Activated T-helper 2 cell treated with anti-CD3 and anti-CD28 coated beads, Interferon-gamma antibody, Interleukin-2, Interleukin-4, amounts not matched to agents 10 μg/mL and 5 μg/mL and 100 μg/mL, durations not matched to agents 14 hours and 24 hours and 36 hours (primary cell): ENCODE measurements at places on chromosomes 4 and X. TPM values are rescaled to one million over a fixed set of nuclear protein-coding genes. Genes with fewer than 3 reads are reported as not detected.

Gene PCYT1B
- total RNA-seq = 0.09 and 0.21 TPM in 2 replicates

Gene TIGD2
- total RNA-seq = 2.6 and 3.0 TPM in 2 replicates

Gene KIF4A
- 24.4 and 26.5 TPM in 2 replicates for total RNA-seq

Gene CORIN
- total RNA-seq = 0.30 and 0.32 TPM in 2 replicates

Gene SH3D19
- total RNA-seq = not detected in 2 replicates

Gene HTR2C
- not detected in 2 replicates for total RNA-seq

Gene FRYL
- 68.2 and 69.6 TPM in 2 replicates for total RNA-seq

Gene SSX1
- total RNA-seq = not detected in 2 replicates

- no peak for DNase-seq
These were observed 10.6 kb downstream of the SYTL4 start for GRCh38 chrX:100721328-100721727.

DNA sequence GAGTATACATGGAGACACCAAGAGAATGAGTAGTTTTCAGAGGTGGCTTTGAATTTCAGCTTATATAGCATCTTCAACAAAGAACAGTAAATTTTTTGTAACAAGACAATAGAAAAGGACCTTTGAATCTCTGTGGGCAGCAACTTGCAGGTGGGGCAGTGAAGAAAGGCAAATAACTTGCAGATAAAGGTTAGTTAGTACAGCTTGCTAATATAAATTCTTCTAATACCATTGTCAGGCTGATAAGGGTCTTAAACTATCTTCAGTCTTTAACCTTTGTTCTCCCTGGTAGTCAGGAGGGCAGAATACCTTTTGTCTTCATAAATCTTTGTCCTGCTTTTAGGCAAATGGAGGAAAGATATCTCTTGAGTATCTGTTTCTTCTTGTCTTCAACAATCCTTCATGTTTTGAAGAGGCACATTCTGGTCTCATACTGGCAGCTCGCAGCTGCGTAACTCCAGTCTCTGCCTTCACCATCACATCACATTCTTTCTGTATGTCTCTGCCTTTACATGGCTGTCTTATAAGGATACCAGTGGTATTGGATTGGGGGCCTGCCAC lies 16.0 kb downstream of the ANXA3 start:
- no peak for DNase-seq

DNA sequence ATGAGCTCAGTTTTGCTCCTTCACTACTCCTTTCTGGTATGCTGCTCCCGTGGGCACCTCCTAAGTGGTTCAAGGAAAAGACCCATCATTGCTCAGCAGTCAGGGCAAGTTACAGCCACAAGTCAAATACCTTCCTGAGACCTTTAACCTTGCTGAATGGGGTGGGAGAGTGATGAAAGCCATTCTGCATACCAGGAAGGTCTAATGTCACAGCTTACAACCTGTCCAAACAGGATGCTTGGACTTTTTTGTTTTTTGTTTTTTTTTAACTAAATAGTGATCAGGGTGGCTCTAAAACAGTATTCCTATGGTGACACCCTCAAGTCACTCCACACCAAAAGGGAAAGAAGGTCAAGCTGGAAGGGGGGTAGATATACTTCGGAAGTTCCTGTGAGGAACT lies 93.1 kb downstream of the GPC3 start:
- no peak for DNase-seq

GRCh38 chr4:180086480-180087190 lies 2156.6 kb upstream of the TENM3 start:
- DNase-seq = no peak

DNA sequence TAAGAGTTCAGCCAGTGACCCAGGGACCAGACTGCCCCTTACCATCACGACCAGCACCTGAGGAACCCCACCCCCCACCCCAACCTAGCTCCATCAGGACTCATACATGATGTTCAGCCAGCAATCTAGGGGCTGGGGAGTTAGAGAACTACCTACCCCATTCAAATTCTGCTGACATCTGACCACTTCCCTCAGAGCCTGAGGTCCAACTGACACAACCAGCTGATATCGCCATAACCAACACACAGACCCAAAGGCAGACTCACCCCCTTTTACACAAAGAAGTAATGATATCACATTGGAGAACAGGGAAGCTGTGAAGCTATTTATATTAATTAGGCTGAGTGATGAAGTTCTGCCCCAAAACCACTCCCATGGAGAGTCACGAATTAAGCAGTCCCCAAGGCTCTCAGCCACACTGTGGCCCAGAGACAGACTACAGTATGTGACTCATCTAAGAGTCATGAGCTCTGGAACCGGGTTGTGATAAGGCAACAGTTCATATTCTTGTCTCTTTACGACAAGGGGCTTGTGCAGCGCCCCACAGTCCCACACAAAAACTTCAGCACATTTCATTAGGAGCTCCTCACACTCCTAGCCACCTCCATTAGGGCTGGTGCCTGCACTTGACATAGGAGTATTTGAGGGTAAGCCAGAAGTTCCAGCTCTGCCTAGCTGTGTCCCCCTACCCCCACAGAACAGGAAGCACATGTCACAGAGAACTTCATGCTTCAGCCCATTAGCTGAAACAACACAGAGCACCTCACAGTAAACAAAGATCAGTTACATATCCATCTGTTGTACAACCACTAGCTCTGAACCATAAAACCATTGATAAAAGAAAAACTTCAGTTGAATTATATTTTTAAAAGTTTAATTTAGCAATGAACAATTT lies 184.7 kb upstream of the ZCCHC13 start:
- DNase-seq = no peak

DNA sequence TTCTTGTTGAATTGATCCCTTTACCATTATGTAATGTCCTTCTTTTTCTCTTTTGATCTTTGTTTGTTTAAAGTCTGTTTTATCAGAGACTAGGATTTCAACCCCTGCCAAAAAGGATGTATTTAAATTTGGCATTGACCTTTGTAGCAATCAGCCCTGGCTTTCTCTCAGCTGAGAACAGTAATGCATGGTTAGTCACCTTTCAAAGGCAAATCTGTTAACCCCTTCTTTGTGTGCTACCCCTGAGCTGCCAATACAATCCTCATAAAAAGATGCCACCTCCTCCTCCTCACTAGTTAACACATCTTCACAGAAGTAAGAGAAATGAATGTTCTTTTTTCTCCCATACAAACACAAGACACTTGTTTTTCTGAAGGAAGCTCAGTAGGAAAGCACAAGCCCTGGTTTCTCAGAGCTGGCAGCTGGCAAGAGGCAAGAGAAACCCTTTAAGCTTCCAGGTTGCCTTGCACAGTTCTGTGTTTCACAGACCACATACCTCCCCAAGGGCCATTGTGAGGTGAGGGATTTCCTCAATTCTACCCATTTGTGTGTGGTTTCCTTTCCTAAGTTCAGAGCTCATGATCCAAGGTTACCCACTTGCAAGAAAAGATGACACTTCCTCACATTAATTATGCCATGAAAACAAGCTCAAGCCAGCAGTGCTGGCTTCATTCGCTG lies 122.6 kb downstream of the RCHY1 start:
- no peak for DNase-seq

DNA sequence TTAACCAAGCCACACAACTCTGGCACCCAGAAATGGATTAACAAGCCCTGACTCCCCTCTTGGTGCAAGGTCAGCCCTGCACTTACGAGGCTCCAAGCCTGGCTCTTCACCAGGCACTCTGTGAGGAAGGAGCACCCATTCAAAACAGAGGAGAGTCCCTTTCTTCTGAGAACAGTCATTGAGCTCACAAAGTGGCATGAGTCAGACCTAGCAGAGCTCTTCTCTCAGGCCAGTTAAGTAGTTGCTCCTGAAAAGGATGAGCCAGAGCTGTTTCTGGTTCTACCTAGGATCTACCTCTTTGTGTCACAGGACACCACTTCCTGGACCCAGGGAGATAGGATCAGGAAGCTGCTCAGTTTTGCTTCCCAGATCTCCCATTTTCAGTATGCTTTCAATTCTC lies 48.2 kb downstream of the EVC2 start:
- DNase-seq = no peak

- no peak for DNase-seq
These were observed 281.1 kb downstream of the NKX6-1 start for GRCh38 chr4:84218031-84218430.

DNA sequence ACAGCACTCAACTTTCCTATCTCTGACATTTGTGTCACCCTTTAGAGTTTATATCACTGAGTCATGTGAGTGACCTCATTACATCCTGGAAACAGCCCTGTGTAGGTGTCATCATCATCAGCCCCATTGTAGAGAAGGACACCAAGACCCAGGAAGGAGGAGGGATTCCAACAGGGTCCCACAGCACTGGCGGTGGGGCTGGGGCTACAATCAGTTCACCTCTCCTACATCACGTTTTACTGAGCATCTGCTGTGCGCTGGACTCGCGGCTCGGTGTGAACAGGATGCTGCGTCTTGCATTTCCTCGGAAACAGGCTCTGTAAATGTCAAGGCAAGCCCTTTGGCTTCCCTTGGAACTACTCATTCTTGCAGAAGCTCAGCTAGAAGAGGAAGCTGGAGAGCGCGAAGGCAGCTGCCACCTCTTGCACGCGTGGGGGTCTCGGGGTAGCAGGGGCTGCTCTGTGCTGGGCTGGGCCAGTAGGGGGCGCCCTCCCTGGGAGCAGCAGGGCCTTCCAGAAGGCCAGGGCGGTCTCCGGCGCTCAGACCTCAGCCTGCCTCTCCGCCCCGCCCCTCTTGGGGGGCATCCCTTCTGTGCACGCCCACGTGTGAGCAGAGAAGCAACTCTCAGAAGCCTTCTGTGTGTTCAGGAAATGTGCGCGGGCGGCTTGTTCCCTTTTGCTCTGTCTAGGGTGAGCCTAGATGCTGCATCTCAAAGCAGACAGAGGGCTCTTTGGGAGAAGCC lies 29.0 kb downstream of the REELD1 start:
- DNase-seq = peak; percentile 15

DNA sequence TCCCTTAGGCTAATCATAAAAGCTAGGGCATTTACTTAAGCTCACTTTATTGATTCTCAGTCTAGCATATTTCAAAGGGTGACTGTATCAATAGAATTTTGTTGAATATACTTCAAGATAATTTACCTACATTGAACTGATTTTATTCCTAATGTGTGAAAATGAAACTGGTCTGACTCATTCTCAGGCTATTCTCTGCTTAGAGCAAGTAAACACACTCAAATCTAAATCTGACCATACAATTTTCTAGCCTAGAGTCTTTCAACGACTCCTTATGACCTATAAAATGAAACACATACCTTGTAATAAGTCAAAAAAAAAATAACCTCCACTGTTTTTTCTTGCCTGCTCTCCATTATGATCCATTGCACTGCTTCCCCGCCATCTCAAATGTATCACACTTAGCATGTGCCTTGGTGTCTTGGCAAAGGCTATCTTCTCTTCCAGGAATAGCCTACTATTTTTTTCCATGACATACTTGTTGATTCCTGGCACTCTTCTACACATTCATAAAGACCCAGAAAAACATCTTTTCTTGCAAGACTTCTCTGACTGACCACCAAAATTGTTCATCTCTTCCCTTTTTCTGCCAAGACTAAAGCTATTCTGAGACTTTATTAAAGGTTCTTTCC lies 965.1 kb upstream of the HS3ST1 start:
- no peak for DNase-seq

- DNase-seq = no peak
These were observed 212.6 kb upstream of the RASGEF1B start for GRCh38 chr4:81684352-81684751.

- no peak for DNase-seq
These were observed 305.3 kb downstream of the PRR32 start for GRCh38 chrX:127124871-127125270.

DNA sequence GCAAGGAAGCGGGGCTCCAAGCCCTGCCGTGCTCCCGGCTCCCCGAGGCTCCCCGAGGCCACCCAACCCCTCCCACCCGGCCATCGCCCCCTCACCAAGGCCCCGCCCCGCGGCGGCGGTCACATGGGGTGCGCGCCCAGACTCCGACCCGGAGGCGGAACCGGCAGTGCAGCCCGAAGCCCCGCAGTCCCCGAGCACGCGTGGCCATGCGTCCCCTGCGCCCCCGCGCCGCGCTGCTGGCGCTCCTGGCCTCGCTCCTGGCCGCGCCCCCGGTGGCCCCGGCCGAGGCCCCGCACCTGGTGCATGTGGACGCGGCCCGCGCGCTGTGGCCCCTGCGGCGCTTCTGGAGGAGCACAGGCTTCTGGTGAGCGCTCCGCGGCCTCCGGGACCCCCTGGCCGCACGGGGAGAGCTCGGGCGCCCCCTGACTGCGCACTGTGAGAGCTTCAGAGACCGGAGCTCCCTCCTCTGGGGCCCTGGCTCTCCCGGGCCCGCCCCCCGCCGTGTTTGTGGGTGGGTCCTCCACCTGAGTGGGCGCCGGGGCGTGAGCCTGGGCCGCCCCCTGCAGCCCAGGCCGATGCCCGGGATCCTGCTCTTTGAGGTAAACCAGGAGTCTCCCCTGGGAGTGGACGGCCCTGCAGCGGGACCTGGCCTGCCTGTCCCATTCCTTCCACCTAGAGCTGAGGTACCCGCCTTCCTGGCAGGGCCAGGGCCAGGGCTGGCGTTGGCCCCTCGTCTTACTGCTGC lies at the start of gene IDUA:
Gene IDUA, plus strand, starts transcription at position 166 of the 745 bp plus-strand sequence. Its CDS starts 41 bp downstream, at position 207.
- peak; percentile 80 for DNase-seq

GRCh38 chr4:52822972-52823701 lies 39.0 kb upstream of the RASL11B start:
- no peak for DNase-seq

DNA sequence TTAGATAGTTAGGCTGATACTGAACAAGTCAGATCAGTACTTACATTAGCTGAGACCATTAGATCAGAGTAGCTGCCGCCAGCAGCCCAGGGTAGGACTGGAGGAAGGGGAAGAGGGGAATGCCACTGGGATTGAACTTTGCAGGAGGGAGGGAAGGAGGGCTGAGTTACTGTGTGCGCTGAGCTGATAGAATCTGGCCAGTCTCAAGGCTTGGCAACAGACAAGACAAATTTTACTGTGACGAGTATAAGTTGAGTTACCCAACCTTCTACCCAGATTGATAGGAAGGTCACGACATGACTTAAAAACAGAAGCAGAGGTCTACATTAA lies 372.1 kb downstream of the OPHN1 start:
- DNase-seq = no peak

DNA sequence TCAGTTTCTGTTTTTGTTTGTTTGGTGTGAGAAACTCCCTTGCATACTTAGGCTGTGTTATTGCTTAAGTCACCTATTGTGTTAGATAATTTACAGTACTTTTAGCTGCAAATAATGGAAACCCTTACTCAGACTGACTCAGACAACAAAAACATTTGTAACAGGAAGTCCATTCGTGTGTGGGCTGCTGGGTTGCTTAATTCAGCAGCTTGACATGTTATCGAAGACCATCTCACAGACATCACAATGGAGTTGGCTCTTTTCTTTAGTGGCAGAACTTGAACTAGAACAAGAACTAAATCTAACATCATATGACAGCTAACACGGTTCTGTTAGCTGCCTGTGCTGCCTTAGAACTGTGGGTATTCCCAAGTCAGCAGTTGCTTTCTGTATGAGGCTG lies 9.9 kb upstream of the GABRE start:
- no peak for DNase-seq

DNA sequence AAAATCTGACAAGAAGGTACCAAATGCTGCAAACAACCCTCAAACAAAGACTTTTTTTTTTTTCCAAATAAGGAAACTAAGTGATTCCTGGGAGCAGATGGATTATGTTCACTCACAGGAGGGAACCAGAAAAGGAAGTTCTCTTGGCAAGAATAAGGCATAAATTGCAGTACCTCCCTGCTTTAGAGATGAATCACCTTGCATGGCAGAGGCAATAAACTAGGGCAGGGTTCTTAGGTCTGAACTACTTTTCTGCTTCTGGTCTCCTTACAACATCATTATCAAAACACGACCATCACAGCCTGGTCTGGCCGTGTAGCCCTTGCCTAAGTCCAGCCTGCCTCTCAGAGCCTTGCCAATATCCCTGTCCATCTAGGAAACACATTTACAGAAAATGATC lies 6.3 kb downstream of the TMEM31 start:
- no peak for DNase-seq

GRCh38 chrX:48472225-48472624 lies 2.2 kb upstream of the SLC38A5 start:
- no peak for DNase-seq
